ENCODE measurements at places on chromosomes 7 and 10.
A peak's percentile ranks its signal among the peaks of the same experiment; 100 is the strongest.

GRCh38 chr10:23528419-23528818 lies 89.5 kb downstream of the OTUD1 start:
- DNase-seq = no peak

GRCh38 chr7:101816595-101817470 lies 593 bp upstream of the CUX1 start:
- peak; percentile 2 for DNase-seq

DNA sequence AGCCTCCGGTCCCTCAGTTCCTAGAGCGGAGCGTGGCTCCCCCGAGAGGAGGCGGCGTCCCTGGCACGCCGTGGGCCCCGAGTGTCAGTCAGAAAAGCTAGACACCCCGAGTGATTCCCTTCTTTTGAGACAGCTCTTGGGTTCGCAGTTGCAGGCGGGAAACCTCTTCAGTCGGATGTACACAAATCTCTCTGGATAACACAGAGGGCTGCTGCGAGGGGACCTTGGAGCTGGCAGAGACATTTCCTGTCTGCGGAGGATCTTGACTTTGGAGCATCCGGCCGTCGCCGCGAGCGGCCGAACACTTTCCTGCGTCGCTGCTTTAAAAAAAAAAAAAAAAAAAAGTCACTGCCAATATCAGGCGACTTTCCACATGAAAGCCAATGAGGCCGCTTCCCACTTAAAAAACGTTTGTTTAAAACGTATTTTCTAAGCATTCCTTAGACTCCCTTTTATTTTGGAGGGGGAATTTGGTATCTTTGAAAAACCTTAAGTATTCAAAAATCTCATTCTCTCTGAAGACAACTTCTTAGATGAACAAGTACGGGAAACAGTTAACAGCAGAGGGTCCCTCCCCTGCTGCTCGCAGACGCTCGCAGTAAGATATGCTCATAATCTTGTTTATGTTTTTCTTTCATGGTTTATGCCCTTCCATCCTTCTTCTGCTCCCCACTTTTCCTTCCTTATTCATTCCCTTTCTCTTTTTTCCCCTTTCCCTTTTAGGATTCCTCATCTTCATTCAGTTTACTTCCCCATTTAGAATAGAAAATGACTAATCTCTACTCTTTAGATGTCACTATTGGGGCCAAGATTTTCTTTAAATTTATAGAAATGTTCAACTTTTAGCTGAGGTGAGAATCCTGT lies 10.0 kb downstream of the HHEX start:
- no peak for DNase-seq

DNA sequence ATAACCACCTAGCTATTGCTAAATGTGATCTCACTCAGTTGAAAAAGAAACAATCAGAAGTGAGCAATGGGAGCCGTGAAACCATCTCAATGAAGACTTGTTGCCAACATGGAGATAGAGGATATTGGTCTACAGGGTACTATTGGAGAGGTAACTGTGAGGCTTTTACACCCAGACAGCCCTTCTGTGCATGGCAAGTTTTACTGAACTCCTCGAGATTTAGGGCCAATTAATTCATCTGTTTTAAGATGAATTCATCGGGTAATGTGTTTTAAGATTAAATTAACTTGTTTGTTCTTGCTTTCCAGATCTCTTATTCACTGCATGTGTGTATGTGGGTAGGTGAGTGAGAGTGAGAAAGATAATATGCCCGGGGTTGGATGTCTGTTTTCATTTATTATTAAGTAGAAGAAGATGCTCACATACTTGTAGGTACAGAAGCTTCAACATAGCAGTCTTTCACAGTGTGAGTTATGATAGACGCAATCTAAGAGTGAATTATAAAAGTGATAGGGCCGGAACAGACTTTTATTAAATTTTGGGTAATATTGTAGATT lies 323.8 kb downstream of the EXOC4 start:
- DNase-seq = no peak

GRCh38 chr10:72328045-72328828 lies 26.5 kb downstream of the DNAJB12 start:
- DNase-seq = no peak

- no peak for DNase-seq
These were observed 21.2 kb downstream of the EMX2 start for GRCh38 chr10:117563780-117564179.

- DNase-seq = no peak
These were observed 362.7 kb upstream of the VSTM2A start for GRCh38 chr7:54179321-54180029.

DNA sequence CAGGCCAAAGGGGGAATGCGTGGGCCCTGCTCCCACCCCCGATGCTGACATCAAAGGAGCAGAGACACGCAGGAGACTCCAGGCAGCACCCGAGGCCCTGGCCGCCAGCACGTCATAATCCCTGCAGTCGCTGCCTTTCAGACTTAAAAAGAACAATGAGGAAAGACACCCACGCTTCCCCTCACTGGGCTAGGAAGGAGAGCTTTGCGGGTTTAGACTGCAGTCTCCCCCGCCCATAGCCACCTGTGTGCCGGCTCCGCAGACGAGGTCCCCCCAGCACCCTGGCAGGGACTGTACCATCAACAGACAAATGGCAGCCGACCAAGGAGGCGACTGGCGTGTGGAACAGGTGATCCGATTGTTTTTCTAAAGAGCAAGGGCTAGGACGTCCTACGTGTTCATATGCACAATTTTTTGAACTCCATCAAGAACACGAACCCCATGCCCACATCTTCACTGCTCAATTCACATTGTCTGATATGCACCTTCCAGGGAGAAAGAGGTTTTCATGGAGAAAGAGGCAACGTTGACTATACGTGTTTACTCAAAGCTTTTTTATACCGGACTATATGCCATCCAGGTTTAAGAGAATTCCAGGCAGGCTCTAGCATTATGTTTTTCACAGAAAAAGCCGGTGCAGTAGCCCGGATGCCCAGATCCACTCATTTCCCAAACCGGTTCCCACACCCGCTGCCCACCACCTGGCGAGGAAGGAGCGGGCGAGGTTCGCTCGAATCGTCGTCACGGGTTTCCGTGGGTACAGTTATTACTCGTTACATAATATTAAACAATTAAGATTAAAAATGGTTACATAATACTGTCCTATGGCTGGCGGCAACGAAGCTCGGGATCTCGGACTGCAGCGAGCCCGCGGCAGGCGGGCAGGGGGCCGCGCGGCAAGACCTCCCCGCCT lies 1.1 kb downstream of the GRB10 start:
- no peak for DNase-seq

DNA sequence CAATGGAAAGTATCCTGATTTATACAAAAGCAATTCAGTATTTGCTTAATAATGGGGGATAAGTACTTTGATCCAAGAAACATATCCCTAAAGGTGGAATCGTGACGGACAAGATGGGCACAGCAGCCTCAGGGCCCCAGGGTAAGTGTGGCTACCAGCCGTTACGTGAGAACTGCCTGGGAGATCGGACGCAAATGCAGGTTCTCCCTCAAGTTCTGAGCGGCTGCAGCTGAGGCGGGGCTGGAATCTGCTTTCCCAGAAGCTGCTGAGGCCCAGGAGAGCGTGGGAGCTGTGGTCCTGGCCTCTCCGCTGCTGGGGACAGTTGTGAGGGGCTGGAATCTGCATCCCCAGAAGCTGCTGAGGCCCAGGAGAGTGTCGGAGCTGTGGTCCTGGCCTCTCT lies 13.5 kb downstream of the FOXL3 start:
- no peak for DNase-seq

GRCh38 chr7:24978843-24979469 lies 1.0 kb downstream of the OSBPL3 start:
- no peak for DNase-seq

- DNase-seq = no peak
These were observed 133.5 kb downstream of the MTPAP start for GRCh38 chr10:30215623-30216022.

Measured in T follicular helper cell (primary cell).